ENCODE measurements at places on chromosomes 4 and X. TPM values are rescaled to one million over a fixed set of nuclear protein-coding genes. Genes with fewer than 3 reads are reported as not detected.
A peak's percentile ranks its signal among the peaks of the same experiment; 100 is the strongest.

DNA sequence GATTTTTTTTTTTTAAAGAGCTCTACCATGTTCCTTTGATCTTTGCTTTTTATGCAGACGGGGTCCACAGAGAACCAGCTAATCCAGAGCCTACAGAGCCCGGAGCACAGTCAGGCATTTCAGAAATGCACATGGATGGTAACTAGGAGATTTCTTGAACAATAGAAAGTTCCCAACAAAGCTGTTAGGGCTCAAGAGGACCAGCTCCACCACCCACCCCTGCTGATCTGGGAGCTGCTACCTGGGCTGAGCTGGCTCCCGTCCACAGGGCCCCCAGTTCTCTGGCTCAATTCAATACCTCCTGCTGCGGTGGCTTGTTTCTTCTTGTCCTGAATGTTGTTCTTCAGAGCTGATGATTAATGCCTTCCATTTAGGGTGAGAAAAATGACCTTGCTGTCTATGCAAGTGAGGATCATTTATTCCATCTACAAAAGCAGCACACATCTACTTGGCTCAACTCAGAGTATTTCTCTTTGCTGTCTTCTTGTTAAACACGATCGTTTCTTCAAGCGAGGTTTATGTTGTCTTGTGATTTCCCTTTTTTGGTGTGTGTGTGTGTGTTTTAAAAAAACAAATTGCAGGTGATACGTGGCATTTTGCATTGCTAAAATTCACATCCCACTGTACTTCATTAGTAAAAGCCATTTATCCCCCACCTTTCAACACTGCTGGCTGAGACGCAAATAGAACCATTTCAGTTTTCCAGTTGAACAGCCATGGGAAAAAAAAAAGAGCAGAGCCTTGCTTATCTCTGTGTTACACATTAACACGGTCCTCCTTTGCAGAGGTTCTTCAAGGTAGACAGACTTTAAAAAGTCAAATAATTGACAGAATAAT lies 31.3 kb downstream of the IGFBP7 start:
- DNase-seq: peak; percentile 47

Gene NKX3-2
- not detected for total RNA-seq

DNA sequence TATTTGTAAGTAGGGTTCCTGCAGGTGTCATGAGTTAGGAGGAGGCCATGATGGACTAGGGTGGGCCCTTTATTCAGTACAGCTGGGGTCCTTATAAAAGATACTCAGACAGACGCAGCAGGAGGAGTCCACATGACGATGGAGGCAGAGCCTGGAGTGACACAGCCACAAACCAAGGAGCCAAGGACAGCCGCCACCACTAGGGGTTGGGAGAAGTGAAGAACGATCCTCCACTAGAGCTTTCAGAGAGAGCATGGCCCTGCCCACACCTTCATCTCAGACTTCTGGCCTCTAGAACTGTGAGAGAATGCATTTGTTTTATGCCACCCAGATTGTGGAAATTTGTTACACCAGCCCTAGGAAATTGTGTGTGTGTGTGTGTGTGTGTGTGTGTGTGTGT lies 31.1 kb downstream of the JAKMIP1 start:
- no peak for DNase-seq

DNA sequence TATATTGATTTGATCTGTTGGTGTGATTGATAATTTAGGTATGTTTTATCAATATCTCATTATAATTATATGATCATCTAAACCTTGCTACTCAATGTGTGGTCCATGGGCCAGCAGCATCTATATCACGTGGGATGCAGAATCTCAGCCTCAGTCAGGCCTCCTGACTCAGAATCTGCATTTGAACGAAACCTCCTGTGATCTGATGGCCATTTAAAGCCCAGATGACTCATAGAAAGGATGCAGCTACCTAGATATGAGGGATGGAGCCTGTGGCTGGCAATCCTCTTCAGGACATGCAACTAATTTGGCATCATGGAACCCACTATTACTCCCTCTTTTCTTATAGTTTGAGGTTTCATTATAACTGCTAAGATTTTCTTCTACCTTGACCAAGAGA lies 11.3 kb upstream of the CHRNA9 start:
- no peak for DNase-seq

- DNase-seq: no peak
Measured at GRCh38 chrX:138858951-138859350, 147.4 kb upstream of the FGF13 start.

Gene MAGED2
- 60.3 TPM for total RNA-seq

GRCh38 chrX:66023385-66024091 lies 16.3 kb downstream of the VSIG4 start:
- DNase-seq: no peak

Gene XPNPEP2
- total RNA-seq: 0.92 TPM

DNA sequence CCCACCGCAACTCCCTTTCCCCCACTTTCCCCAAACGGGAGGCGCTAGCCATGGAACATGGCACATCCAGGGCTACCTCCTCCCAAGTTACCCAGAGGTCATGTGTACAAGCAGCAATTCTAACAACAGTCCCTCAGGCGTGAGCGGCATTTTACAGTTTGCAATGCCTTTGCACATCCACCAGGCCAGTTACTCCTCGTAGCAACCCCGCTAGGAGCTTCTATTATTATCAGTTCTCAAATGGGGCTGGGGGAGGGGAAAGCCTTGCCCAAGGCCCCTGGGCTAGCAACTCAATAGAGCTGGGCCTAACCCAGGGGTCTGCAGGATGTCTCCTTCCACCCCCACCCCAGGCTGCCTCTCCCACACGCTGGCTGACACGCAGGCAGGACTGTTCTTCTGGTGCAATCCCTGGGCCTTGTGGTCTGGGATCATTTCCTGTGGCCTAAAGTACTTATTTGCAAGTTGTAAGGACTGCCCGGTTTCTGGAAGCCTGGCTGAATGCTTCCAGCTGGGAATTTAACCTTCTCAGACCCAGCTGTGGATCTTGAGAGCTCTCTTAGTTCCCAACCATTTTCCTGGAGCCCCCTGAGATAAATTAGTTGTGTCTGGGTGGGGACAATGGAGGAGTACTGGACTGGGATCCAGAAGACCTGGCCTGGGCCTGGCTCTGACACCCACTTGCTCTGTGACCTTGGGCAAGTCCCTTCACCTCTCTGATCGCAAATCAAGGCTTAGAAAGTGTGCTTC lies 27.7 kb downstream of the PJA1 start:
- no peak for DNase-seq

GRCh38 chr4:70722199-70722791 lies 531 bp downstream of the RUFY3 start:
- DNase-seq: no peak

- DNase-seq: no peak
Measured at GRCh38 chr4:86935566-86935852, 698 bp downstream of the AFF1 start.

DNA sequence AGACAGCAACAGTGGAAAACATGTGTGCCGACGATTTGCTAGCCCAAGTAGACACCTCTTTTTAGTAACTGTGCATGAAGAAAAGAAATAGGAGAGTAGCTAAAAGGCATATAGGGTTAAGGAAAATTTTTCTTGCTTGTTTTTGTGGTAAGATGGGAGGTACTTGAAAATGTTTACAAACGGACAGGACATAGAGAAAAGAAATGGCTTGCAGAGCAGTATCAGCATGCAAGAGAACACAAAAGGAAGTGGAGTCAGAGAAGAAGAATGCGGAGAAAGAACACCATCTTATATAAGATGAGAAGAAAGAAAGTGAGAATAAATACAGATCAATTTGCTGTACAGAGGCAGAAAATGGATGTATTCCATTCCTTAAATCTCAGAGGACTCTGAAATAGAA lies 263.7 kb upstream of the ETNPPL start:
- no peak for DNase-seq

DNA sequence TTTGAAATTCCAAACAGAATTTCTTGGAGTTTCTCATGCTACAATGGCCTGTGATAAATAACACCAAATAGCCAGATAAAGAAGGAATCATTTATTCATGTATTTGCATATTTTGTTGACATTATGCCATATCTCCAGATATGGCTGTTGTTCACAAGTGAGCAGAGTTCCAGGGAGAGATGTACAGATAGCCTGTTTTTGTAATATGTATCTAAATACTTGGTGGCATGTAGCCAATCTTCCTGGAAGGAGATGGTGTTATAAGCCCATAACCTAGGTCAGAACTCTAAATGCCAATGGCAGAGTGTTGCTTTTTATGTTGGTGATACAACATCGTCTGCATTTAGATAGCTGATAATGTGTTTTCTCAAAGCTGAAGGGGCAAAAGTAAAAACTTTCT lies 292.2 kb downstream of the FBXO8 start:
- no peak for DNase-seq

Gene NHSL2
- total RNA-seq: 3.7 TPM

DNA sequence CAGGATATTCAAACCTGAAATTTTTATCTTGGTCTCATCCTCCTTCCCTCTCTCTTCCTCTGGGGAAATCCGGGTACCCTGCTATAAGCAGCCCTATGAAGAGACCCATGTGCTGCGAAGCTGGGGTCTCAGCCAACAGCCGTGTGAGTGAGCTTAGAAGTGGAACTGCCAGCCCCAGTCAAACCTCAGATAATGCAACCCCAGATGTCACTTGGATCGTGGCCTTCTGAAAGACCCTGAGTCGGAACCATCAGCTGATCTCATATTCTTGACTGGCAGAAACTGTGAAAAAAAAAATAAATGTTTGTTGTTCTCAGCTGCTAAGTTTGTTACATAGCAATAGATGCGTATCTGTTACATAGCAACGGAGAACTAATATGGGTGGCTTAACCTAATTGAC lies 198.1 kb upstream of the NPY2R start:
- no peak for DNase-seq

Measured in left ventricle myocardium superior (tissue), 1 donor.